ENCODE measurements at places on chromosomes 5 and 9. TPM values are rescaled to one million over a fixed set of nuclear protein-coding genes. Genes with fewer than 3 reads are reported as not detected.

PDE8B gene
- not detected for polyA plus RNA-seq

EIF4E1B gene
- polyA plus RNA-seq: not detected

ORM2 gene
- not detected for polyA plus RNA-seq

CBY3 gene
- not detected for polyA plus RNA-seq

STK32A gene
- polyA plus RNA-seq: 0.03 TPM

CD72 gene
- polyA plus RNA-seq: 0.09 TPM

PPP2R2B gene
- not detected for polyA plus RNA-seq

BRD8 gene
- 37.6 TPM for polyA plus RNA-seq

CNTNAP3B gene
- 2.1 TPM for polyA plus RNA-seq

GRCh38 chr9:73155377-73155776 is 3.7 kb downstream of the ANXA1 start:
- DNase-seq: no peak

DNA sequence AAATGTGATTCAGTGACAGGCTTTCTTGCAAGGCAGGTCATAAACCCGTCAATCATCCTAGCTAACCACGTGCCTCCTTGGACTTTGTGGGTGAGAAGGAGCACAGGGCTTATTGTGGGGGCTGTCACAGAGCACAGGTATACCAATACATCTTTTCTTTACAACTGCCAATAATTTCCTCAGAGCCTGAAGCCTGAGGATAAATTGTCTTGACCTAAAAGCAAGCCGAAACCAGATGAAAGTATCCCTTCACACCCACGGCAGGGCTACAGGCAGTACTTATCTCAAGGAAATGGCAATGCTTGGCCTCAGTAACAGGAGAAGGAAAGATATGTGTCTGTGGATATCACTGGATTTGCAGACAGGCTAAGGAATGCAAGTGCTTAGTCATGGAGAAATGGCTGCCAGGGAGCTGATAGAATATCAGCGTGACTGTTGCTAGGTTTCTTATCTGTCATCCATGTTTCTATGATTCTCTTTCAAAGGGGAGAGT is 90.3 kb upstream of the ZNF366 start:
- peak; percentile 95 for DNase-seq

- DNase-seq: peak; percentile 63
Observed at GRCh38 chr5:66814146-66814991, 218.2 kb downstream of the MAST4 start.

- DNase-seq: peak; percentile 72
Observed at GRCh38 chr5:138809391-138809790, 56.2 kb downstream of the CTNNA1 start.

GRCh38 chr5:151612689-151613427 is 21.7 kb upstream of the FAT2 start:
- DNase-seq: peak; percentile 11

- DNase-seq: no peak
Observed at GRCh38 chr5:154653764-154654485, 101.3 kb upstream of the LARP1 start.

DNA sequence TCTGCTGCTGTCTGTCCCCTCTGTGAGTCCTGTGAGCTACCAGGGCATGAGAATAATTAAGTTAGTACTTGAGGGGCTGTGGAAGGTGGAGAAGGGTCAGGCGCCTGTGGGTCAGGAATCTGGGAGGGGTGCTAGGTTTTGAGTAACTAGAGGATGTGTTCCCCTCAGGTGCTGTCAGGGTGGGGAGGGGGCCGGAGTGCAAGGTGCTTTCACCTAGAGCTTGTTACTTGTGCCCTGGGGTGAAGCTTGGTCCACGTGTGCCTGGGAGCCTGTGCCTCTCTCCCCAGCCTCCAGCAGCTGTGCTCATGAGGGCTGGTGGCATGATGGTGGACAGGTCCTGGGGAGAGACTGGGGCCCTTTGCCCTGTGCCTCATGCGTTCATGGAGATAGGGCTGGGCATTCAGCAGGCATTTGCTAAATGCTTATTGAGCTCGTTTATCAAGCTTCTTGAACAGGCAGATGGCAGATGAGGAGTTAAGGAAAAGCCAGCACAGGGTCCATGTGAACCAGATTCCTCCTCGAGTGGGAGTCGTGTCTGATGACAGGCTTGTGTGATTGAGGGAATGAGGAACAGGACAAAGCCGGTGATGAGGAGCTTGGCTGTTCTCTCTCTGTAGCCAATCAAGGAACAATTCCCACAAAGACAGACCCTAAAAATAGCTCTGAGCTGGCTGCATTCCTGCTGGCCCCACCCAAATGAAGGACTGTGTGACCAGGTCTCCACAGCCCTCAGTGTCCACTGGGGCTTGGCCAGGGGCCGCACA is 40.9 kb downstream of the CACNA1B start:
- no peak for DNase-seq

GRCh38 chr5:131473731-131474130 is 161.3 kb downstream of the RAPGEF6 start:
- no peak for DNase-seq

GRCh38 chr9:19122490-19123042 is 4.7 kb downstream of the PLIN2 start:
- DNase-seq: no peak

GRCh38 chr5:149921597-149921996 is 23.0 kb downstream of the PDE6A start:
- DNase-seq: no peak

DNA sequence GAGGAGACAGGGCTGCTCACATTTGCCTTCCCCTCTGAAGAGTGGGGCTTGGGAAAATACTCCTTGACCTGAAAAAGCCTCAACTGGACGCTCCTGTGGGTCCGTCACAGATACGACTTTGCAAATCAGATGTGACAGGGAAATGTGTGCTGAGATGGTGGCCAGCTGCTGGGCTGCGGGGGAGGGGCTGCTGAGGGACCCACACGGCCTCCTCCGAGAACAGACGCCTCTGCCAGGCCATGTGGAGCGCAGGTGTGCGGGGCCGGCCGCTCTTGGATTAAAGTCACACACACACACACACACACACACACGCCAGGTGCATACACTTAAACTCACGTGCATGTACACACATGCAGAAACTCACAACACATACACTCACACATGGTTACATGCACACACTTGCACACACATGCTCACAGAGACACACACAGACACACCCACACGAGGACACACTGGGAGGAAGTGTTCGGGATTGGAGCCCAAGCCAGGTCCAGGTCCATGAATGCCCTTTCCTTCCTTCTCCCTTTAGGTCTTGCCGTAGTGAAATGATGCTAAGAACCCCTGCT is 167.4 kb downstream of the GAPVD1 start:
- DNase-seq: no peak

GRCh38 chr5:175588709-175589429 is 69.0 kb upstream of the HRH2 start:
- DNase-seq: no peak

DNA sequence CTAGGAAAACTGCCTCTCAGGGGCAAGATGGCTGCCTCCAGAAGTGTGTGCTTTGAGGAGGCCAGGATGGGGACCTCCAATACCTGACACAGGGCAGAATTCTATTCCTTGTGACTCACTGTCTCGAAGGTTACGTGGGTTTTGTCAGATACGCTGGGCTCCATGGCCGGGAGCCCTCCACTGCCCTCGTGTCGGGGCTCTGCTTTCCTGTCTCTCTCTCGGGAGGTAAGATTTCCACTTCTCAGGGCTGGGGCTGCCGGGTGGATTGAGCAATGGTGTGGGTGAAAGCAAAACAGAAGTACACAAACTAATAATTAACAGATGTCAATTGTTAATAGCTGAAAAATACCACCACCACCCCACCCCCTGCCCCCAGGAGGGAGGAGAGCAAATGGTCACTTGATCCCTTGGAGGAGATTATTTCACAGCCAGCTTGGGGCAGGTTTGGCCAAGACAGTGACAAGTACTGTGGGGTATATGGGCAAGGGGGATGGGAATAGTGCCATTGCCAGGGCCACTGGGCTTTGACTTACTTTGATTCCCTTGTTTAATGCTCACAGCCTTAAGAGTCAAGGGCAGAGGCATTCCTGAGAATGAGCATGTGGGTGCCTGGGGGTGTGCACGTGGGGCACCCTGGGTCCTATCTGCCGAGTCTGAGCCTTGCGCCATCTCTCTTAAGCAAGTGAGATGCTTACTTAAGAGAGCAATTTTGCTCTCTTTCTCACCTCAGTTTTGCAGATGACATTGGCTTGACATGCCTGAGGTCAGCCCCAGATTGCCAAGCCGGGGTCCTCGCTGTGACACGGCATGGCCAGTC is 28.8 kb upstream of the DAB2IP start:
- no peak for DNase-seq

DNA sequence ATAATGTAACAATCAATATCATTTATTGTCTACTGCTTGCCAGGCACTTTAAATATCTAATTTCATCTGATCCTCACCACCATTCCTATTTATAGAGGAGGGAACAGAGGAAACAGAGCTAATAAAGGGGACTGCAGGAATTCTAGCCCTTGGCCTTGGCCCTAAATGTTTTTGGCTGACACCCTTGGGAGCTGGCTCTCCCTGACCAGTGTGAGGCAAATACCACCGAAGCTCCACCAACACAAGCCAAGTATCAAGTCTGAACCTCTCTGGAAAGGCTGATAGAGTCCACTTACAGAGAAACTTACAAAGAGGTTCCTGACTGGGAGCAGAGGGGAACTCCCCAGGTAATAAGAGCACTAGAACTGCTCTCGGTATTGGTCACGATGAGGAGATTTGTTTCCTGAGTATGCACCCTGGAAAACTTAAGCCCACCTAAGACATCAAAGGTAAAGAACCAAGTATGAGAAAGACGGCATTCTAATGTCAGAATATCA is 243.1 kb upstream of the PANK3 start:
- DNase-seq: no peak
